CD4-positive, alpha-beta T cell treated with Interleukin-15 for 1 hour (primary cell): ENCODE measurements at places on chromosomes 12 and 14.
A peak's percentile ranks its signal among the peaks of the same experiment; 100 is the strongest.

GRCh38 chr12:32889011-32889760 is 7.4 kb downstream of the PKP2 start:
- no peak for DNase-seq

DNA sequence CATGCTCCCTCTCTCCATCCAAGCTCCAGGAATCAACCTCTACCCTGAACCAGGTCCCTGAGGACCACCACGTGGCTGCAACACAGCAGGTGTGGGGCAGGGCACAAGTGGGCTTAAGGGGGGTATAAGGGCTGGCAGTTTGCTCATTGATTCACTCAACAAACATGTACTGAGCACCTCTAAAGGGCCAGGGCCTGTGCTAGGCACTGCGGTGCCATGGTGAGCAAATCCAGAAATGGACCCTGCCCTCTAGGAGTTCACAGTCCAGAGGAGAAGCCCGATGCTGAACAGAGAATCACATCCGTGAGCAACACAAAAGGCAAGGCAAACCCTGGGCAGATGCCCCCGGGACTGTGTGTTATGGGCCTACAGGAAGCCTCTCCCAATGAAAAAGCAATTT is 6.5 kb upstream of the AQP2 start:
- peak; percentile 11 for DNase-seq

DNA sequence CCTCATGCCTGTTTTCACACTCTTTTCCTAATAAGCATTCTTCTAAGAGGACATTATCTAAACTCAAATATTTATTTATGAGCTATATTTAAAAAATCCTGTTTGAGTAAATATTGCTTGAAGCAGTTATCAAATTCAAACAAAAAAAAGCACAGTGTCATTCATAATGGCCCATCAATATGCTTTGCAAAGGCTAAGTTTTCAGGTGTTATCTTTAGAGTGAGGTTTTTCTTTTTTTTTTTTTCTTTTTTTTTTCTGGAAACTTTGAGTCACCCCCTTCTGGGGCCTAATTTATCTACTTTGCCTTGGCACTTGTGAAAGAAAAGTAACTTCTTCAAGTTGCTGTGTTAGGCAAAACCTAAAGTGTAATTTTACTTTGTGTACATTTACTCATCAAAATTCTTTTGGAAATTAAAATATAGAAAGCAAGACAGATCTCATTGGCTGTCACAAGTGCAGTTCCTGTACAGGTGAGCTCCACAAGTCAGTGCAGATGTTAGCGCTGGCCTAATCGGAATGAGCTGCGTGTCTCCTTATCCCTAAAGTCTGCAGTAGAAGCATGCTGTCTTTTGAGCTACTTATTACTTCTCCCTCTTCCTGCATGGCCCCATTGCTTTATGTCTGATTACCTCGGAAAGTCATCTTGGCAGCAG is 53.3 kb downstream of the GLT1D1 start:
- no peak for DNase-seq

DNA sequence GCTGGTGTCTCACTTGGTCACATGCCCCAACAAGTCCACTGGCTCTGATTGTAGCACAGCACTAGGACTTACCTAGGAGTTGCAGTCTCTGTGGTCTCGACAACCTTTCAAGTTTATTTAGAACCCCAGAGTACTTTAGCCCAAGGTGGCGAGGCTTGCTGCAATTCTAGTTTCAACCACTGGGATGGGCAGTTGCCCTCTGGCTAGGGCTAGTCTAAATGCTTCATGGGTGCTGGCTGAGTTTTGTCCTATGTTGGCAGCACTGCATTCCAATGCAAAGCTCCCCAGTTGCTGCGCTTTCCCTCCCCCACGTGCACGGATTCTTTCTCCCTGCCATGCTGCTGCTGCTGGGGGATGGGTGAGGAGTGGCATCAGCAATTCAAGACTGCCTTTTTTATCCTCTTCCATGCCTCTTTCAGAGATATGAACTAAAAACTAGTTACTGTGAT is 207.9 kb downstream of the SYNE2 start:
- DNase-seq: no peak

- DNase-seq: no peak
These were observed 64.3 kb downstream of the DCAF5 start for GRCh38 chr14:69088586-69088985.

DNA sequence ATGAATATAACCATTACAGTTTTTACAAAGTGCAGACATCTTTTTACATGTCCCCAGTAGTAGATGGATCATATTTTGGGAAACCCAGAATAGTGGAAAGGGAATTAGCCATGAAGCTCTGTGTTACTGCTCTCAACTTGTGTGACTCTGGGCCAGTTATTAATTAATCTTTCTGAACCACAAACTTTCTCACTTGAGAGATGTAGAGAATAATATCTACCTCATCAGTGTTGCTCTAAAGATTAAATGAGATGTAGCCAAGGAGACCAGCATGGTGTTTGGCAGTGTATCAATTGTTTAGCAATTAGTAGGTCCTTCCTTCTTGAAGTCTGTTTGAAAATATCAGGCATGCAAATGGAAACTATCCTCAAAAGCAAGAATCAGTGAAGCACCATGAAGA is 169.2 kb downstream of the TMTC2 start:
- DNase-seq: no peak

DNA sequence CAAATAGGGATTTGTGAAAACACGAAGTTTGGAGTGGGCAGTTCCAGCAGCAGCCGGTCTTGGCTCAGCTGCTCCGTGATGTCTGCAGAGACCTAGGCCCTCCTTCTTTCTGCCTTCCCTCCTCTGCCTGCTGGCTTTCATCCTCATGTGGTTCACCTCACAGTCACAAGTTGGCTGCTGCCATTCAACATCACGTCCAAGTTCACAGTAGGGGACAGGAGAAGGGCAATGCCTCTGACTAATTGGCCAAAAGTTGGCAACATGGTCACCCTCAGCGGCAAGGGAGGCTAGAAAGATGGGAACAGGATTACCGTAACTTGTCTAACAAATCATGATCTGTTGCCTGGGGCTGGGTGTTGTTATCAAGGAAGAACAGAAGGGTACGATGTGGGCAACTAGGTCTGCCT is 7.8 kb upstream of the CACNA2D4 start:
- DNase-seq: no peak

DNA sequence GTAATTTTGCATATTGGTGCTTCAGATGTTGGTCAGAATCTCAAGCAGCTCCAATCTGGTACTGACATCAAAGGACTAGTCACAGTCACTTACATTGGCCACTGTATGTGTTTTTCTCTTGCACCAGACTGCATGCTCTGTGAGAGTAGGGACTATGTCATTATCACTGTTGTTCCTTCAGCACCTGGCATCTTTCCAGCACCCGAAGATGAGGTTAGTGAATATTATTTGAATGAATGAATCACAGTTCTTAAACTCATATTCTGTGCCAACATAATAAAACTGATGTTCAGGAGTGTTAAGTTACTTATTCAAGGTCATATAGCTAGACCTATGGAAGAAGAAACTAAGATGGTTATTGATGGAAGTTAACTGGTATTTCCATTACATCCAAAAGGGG is 204.5 kb upstream of the TBX3 start:
- DNase-seq: no peak

- DNase-seq: no peak
These were observed 2.7 kb upstream of the ABCD2 start for GRCh38 chr12:39622306-39622705.

- DNase-seq: no peak
These were observed 385.9 kb downstream of the NELL2 start for GRCh38 chr12:44490181-44490580.

DNA sequence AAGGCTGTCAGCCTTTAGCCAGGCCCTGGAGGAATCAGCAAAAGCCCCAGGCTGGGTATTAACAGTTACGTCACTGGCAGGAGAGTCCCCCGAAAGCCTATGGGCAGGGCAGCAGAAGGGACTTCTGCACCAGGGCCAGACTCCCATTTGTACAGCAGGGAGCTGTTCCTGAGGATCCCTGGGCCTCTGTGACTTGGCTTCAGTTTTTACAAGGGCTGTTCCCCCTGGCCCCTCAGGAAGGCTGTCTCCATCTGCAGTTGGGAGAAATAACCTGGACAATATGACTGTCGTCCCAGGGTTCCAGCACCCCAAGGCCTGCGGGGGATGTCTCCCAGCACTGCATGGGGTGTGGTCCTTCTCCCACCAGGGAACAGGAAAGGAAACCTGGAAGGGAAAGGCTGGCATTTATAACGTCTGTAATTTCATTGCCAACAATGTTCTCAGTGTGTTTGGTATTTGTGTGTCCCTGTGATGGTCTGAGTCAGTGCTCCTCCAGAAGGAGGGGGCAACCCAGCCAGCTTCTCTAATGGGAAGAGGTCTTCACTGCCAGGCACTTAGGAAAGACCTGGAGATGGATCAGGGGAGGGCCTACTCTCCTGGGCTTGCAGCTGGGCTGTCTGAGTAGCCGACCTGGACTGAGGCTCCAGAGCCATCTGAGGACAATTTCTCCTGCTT is 42.4 kb downstream of the ERH start:
- no peak for DNase-seq

DNA sequence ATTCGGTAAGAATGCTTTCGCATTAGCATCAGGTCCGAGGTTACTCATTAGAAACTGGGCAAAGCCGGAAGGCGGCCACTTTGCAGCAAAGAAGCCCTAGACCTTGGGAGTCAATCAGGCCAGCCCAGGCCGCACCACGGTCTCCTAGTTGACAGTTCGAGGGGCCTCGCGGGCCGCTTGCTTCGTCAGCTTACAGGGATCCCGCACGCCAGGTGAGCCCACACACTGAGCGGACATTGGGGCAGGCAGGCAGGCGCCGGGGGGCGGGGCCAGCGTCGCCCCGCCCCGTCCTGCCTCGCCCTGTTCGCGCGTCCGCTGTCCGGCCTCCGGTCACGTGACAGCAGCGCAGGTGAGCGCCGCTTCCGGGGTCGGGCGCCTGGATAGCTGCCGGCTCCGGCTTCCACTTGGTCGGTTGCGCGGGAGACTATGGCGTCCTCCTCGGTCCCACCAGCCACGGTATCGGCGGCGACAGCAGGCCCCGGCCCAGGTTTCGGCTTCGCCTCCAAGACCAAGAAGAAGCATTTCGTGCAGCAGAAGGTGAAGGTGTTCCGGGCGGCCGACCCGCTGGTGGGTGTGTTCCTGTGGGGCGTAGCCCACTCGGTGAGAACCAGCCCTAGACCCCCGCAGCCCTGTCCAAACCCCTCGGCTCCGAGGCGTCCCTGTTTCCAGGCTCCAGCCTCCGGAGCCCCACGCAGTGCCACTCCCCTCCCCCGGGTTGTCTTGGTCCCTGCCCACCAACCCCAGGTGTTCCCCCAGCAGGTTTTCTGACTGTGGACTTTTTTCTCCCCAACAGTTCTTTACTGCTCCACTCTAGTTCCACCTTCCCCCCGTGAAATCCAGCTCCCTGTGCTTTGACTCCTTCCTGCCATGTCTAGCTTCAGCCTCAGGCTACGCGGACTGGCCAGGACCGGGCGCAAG is at the start of gene PIP4K2C:
Gene PIP4K2C, plus strand, starts transcription at position 329 of the 918 bp plus-strand sequence. Its CDS starts 98 bp downstream, at position 427.
- peak; percentile 84 for DNase-seq

GRCh38 chr12:52523824-52524223 is 3.6 kb upstream of the KRT5 start:
- DNase-seq: no peak

GRCh38 chr14:74905595-74906142 is 17.4 kb downstream of the RPS6KL1 start:
- peak; percentile 65 for DNase-seq

DNA sequence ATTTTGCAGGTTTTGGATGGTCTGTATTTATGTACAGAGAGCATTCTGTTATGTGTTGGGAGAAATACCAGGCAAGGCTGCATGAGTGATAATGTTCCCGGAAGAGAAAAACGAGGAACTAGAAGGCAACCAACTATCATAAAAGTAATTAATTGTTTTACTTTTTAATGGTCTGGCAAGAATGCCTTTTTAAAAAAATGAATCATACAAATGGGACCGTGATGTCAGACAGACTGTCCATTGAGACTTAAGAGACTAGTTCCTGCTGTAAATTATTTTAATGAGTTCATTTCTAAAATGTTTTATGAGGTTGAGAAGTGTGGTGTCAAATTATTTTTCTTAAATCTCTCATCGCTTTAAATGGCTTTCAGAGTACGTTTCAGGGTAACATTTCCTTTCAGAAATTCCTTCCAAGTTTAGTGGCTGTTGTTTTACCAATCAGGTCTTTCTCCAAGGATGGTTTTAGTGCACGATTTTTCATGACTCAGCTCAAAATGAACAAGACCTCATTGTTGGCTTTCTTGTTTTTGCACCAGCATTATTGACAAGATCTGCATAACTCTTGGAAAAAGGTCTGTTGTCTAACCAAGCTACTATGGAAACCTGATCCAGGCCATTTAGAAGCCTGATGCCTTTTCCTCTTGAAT is 86.1 kb upstream of the ARHGAP5 start:
- no peak for DNase-seq

- no peak for DNase-seq
These were observed 55.2 kb downstream of the EP400 start for GRCh38 chr12:132004946-132005345.

DNA sequence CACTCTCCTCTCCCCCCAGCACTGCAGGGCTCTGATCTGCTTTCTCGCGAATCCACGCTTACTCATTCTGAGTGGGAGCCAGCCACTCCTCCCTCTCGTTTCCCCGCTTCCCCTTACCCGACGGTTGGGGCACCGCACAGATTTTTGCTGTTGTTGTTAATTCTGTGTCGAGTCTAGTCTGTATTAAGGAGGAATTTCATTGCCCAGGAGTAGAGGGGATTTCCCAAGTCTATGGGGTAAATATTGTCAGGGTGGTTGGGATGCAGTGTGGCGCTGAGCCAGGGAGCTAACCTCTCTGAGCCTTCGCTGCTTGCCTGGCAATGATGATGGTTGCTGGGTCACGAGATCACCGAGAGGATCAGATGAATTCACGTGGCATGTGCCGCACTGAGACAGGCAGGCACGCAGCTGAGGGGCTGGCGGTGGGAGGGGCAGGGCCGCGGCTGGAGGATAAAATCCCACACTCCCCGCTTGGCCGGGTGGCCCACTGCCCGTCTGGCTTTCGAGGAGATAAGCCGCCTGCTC is 18.5 kb downstream of the NCOR2 start:
- DNase-seq: peak; percentile 47

DNA sequence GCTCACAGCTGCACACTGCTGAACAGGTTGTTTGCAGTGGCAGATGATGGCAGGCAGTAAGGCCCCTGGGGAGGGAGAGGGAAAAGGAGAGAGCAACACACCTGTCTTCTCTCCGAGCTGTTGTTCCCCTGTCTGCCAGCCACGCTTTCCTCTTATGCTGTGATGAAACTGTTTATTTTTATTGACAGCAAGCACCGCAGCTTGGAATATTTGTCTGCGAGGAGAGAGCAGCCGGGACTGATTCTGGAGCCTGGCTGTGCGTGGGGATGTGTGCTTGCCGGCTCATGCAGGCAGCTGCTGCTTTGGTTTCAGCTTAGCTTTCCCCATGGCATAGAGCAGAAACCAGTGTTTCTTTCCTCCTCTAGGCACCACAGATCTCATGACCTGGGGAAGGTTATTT is 58.7 kb upstream of the KCNA5 start:
- DNase-seq: no peak

- peak; percentile 47 for DNase-seq
These were observed 49.7 kb downstream of the FAM222A start for GRCh38 chr12:109763201-109763841.

DNA sequence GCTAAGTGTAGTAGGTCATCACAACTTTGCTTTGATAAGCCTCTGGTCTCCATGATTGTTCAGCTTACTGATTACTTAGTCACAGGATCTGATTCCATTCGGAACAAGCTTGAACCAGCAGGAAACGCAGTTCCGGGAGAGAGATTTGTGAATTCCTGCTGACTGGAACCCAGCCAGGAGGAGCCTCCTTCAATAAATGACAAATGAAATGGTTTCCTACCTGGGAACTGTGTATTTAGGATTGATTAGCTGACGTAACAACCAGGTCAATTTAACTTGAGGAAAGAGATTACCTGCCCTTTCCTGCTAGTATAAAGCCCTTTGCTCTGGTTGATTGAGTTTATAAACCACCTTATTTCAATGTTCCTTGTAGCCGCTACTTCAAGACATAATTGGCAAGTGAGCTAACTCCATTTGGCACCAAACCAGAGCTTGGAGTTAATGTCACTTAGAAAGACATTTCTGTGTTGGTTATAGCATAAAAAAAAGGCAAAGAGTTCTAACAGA is 35.1 kb upstream of the KCNH3 start:
- DNase-seq: no peak
